HFF-Myc (cell line): ENCODE measurements at places on chromosomes 2 and 18.

GRCh38 chr18:22625406-22625805 is 207.7 kb upstream of the CTAGE1 start:
- no peak for DNase-seq

GRCh38 chr2:100893392-100894104 is 73.6 kb downstream of the NPAS2 start:
- DNase-seq = no peak

DNA sequence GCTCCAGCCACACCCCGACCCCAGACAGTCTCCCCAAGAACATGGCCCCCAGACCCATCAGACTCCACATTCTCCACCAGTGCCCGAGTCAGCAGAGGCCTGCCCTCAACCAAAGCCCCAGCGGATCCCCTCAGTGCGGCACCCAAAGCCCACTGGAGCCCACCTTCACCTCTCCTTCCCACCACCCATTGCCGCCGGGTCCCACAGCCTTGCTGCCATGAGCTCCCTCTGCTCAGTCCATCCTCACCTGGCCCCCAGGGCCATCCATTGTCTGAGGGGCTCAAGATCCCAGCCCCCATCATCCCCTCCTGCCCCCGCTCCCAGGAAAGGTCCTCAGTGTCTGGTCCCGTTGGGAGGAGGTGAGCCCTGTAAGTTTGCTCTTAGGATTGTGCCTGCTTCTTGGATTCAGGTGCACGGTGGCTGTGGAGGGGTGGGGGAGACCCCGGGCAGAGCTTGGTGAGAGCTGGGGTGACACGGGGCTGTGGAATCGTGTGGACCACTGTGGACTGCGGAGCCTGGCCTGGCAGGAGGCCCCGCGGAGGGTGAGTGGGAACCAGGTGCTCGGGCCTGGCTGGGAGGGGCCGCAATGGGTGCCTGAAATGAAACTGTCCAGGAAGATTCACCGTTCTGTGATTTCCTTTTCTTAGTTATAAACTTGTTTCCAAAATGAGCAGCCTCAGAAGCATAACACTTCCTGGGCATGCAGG is 32.7 kb upstream of the GPC1 start:
- DNase-seq = no peak

GRCh38 chr2:182318466-182319220 is 108.2 kb downstream of the PDE1A start:
- DNase-seq = no peak

GRCh38 chr18:42174909-42175308 is 219.9 kb downstream of the PIK3C3 start:
- no peak for DNase-seq

DNA sequence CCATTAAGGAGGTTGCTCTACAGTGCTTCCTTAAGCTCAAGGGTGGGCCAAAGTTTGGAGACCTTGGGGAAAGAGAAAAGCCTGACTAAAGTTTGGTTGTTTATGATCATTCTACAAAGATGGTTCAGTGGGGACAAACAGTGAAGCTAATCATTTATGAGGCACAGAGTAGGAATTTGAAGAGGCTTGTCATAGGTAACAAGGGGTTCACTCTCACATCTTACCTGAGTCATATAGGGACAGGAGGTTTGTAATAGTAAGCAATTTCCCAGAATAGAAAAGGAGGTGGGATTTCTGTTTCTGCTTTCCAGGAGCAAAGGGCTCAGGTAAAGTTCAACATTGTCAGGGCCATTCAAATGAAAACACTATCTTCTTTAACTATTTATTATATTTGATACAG is 787.9 kb downstream of the CPS1 start:
- no peak for DNase-seq

DNA sequence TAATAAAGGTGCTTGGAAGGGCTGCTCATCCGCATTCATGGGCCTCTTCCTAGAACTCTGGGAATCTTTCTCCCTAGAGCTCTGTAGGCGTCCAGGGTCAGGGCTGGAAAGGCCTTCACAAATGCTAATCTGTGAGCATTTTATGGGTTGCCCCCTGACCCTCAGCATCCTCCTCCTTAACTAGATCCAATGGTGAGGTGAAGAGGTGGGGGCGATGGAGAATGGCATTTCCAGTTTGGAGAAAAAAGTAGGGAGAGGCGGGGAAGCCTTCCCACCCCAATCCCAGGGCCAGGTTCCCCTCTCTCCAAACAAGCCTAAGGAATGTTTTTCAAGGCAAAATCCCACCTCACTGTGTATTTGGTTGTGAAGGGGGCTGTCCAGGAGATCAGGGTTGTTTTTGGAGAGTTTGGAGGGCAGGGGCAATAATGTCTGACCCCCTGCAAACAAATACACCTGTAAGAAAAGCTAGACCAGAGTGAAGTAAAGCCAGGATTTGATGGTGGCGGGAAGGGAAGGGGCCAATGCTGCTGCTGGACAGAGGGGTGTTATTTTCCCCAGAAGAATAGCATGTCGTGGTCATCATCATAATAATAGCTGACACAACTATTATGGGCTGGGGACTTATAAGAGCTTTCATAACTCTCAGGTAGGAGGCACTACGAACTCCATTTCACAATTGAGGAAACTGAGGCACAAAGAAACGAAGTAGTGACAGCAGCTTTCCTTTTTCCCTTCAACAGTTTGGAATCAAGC is 1.4 kb upstream of the MYCN start:
- DNase-seq = no peak

- no peak for DNase-seq
These were observed 38.1 kb upstream of the ARHGAP25 start for GRCh38 chr2:68696554-68696953.

DNA sequence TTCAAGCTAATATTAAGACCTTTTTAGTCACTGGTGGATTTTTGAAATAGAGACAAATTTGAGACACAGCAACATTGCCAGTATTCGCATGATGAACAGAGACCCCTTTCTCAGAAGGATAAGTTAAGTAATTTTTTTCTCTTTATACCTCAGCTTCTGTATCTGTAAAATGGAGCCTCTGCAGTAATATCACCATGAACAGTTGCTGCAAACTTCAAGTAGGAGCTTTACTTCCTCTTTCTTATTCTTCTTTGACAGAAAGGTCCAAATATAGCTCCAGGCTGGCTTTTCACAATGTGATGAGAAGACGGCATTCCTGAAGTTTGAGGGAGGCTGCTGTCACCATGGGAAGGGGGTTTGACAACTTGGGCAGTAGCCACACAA is 158.7 kb downstream of the TDRD15 start:
- no peak for DNase-seq

DNA sequence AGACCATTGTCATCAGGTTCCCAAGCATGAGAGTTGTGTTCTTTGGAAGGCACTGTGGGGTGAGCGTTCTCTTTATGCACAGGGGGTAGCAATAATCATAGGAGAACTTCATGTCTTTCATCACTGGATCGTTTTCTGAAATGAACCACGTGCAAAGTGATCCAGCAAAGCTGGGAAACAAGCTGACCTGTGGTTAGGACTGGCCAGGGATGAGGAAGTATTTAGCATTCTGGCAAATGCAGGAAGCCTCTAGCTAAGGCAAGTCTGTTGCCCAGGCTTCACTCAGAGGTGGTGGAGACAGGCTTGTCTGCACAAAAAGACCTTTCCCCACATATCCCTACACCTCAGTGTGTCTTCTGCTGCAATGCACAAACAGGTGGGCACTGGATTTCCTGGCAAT is 58.6 kb downstream of the MMADHC start:
- DNase-seq = no peak

DNA sequence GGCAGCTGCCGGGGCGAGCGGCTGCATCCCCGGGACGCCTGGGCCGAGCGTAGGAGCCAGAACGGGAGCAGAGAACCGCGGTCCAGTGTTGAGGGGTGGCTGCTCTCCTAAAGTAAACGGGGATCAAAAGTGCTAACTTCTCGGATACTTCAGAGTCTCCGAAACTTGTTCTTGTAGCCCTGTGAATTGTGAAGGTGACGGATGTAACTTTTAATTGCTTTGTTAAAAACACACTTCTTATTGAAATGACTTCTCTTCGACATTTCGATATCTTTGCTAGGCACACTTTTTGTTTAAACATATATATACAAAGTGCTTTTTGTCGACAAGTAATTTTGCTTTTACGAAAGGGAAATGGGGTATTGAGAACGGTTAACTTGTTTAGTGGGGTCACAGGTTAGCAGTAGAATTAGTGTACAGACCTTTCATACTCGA is 540 bp downstream of the ATP9B start:
- DNase-seq = no peak

DNA sequence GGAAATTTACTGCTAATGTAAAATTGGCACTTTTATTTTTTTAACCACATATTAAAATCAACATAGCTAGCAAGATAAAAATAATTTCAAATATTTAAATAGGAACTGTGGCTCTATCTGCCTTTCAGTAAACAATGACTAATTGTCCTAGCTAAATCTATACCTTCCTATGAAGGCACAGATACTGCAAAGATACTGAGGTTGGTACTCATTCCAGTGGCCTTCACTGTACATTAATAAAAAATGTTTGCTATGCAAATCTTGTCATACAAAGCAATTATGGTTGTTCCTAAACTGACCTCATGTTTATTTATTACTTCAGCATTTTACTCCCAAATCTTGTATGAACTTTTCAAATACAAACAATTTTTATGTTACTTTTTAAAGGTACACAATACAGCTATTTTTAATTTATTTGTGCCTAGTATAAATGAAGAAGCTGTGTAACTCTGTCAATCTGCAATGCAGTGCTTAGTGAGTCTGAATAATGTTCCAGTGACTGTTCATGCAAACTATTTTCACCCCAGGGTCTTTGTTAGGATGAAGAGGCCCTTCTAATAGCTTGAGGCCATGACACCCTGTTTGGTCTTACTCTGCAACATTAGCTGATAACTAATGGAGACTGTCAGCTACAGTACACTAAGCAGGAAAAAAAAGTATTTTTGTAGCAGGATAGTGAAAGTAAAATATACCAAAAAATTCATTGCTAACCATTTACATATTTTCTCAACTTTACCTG is 9.3 kb upstream of the ERBB4 start:
- no peak for DNase-seq

DNA sequence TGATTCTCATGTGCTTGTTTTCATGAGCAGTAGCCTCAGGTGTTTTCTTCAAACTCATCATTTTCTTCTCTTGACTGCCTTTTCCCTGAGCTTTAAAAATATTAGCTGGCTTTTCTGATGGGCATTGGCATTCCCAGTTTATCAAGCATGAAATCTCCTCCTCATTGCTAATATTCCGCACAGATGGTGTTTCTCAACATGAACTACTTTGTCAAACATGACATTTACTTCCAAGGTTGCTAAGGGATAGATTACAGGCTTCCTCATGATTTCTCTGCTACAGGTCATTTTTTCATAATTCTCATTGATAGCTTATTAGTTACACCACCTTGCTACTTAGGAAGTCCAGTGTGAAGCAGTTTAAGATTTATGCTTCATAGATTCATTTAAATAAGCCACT is 1116.9 kb upstream of the CNTNAP5 start:
- no peak for DNase-seq

- no peak for DNase-seq
These were observed 57.0 kb upstream of the HPCAL1 start for GRCh38 chr2:10245661-10246060.

DNA sequence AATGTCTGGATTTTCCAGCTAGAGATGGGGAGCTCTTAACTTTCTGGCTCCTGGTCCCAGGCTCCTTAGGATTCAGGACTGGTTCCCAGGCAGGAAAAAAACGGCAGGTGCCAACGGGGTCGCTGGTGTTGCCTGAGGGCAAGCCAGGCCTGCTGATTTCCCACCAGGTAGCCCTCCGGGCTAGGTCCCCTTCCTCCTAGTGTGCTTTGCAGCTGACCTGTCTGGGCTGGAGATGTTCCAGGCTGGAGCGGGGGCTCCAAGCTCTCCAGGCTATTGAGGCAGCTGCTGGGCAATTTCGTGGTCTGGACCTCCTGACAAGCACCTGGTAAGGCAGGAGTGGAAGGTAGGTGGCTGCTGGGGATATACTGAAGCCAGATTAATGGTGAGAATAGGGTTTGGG is 2.0 kb upstream of the MRPL53 start:
- DNase-seq = no peak

DNA sequence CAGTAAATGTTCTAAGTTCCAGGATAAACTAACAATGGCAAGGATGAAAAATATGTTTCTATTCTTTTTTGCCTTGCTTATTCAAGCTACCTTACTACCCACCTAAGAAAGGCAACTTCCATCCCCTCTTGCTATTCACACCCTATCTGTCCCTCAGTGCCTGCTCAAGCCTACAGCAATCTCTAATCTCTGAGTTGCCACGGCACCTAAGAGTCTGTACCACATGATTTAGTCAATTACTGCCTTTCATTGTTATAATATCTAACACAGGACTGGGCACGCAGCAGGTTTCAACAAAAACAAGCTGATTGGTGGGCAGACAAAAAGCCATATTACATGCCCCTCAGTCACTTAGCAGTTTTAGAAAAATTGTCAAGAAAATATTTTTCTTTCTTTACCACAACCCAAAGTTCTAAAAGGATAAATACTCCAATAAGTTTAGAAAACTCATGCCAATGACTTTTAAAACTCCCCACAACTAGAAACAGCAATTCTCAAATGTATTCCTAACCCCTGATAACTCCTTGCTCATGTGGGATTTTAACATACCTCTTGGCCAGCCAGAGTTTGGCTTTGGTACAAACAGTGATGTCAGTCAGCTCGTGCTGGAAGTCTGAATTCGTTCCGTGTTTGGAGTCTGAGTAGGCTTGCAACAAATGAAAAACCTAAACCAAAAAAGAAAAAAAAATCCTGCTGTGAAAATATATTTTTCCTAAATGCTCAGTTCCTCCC is 117.3 kb upstream of the ZFP36L2 start:
- no peak for DNase-seq

DNA sequence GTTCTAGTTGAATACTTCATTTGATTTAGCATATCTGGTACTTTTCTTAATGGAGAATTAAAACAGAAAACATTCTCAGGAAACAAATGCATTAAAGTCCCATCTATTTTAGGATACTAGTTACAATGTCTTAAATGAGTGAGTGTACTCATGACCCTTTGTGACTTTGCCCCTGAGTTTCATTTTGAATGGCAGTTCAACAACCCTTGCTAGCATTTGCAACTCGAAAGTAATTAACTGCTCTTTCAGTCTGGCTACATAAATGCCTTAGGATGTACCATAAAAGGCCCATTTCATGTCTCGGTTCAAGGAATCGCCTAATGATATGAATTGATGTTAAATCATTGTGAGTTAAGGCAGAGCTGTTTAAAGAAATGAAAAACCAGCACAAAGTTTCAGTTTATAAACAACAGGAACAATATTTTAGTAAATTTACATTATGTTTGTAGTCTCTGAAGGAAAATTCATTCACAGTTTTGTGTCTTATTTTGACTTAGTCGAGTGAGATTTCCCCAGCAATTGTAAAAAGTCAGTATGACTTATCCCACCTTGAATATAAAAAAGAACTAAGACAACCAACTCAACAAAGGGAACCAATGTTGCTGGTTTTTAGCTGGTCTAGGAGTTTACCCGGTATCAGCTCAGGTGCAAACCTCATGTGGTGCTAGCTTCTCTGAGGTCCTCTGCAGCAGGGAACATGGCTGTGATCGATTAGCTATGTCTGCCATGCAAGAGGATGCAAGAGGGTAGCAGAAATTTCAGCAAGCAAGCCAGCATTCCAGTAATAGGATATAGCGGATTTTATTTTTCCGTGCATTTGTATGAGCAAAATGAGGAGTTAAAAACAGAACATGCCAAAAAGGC is 386.2 kb downstream of the PTPRM start:
- no peak for DNase-seq

GRCh38 chr2:10514273-10514672 is 66.1 kb upstream of the ODC1 start:
- no peak for DNase-seq

GRCh38 chr2:44953499-44953883 is 12.0 kb downstream of the SIX3 start:
- DNase-seq = no peak

GRCh38 chr2:62870966-62871365 is 165.5 kb downstream of the EHBP1 start:
- DNase-seq = no peak

GRCh38 chr2:47892338-47892730 is 14.0 kb downstream of the FBXO11 start:
- DNase-seq = no peak
